Amygdala (tissue), 56 donors: ENCODE measurements at places on chromosomes 4 and X.

DNA sequence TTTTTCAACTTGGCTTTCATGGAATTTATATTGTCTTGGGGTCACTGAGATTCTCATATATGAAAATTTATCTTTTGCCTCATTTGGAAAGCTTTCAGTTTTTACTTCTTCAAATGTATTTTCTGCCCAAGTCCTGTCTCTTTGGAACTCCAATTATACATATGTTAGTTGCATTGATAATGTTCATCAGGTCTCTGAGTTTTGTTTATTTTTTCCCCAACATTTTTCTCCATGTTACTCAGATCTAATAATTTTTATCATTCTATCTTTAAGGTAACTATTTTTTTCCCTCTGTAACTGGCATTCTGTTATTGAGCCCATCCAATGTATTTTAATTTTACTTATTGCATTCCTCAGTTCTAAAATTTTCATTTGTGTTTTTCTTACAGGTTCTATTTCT, 10.7 kb upstream of the TRO start:
- no peak for DNase-seq

DNA sequence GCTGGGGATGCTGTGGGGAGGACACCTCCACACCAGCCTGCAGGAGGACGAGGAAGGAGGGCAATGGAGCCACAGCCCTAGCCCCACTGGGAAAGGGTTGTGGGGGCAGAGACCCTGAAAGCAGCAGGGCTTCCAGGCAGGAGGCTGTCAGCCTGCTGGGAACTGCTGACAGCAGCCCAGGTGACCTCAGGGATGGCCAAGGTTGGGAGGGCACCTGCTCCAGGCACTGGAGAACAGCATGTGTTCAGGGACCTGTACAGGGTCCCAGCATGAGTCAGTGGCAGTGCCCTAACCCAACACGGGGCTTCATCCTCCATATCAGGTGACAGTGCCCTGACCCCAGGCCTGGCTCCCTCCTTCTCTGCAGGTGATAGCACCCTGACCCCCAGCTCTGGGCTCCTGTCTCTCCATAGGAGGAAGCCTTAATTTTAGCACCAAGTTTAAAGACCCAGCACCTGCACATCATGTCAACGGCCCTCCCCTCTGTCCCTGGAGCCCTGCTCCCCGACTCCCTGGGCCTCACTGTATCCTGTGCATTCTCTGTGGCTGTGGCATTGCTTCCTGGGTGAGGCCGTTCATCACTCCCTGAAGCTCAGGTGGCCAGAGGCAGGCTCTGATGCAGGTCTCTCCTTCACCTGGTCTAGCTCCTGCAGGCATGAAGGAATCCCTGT, 66.3 kb downstream of the CRMP1 start:
- no peak for DNase-seq

DNA sequence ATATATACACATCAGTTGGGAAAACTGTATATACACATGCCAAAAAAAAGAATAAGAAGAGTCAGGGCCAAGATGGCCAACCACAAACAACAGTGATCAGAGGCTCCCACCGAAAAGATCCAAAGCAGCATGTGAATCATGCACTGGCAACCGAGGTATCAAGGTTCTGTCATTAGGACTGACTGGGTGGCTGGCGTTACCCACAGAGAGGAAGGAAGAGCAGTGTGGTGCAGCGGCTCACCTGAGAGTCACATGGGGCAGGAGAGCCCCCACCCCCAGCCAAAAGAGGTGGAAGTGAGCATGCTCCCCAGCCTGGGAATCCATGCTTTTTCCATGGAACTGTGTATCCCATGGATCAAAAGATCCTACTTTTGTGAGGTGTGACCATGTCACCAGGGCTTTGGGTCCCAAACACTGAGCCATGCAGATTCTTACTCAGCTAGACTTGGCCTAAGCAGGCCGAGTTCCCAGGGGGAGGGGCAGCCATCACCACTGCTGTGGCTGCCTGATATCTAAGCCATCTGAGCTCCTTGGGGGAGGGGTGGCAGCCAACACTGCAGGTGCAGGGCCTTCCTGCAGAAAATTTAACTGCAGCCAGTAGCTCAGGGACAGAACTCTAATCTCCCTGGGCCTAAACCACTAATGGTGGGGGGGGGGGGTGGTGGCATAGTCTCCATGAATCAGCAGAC, 52.8 kb downstream of the P2RY10 start:
- DNase-seq, result no peak

GRCh38 chr4:165410214-165410613, 31.4 kb downstream of the CPE start:
- no peak for DNase-seq

DNA sequence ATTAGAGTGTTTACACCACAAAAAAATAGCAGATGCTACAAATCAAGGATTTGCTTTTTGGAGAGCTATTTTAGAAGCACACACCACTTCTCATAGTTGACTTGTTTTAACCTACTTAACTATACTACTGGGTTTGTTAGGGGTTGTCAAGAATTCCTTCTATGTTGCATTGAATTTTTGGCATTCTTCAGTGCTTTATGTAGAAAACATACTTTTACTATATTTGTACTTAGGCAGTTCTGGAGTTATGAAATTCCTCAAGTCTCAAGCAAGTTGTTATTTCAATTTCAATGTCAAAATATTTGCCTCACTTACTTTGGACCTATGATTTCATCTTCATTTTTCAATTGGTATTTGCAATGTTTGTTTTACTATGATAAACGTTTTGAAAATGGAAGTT, 449.6 kb downstream of the GLUD2 start:
- DNase-seq, result no peak

DNA sequence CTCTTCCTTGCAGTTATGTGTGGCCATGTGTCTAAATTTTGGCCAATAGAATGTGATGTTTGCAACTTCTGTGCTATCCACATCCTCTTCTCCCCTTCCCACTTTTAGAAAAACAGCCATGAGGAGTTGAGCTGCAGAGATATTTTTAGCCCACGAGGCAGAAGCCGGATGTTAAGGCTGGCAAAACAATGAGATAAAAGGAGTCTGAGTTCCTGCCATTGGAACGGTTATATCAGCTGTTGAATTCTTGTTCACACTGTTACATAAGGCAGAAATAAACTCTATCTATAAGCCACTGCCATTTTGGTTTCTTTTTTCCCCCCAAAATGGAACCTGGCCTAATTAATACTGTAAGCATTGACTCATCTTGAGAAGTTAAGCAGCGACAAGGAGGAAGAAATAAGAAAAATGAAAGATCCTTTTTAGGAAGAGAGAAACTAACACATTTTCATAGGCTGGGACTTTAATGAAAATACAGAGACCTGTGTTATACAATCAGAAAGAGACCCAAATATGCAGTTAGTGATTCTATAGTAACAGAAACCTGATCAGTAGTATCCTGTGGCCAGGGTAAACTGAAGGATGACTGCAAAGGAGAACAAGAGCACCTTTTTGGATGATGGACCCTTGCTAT, 200.5 kb downstream of the INPP4B start:
- no peak for DNase-seq

- no peak for DNase-seq
These were observed 1.6 kb downstream of the SLC49A3 start for GRCh38 chr4:687048-687970.

DNA sequence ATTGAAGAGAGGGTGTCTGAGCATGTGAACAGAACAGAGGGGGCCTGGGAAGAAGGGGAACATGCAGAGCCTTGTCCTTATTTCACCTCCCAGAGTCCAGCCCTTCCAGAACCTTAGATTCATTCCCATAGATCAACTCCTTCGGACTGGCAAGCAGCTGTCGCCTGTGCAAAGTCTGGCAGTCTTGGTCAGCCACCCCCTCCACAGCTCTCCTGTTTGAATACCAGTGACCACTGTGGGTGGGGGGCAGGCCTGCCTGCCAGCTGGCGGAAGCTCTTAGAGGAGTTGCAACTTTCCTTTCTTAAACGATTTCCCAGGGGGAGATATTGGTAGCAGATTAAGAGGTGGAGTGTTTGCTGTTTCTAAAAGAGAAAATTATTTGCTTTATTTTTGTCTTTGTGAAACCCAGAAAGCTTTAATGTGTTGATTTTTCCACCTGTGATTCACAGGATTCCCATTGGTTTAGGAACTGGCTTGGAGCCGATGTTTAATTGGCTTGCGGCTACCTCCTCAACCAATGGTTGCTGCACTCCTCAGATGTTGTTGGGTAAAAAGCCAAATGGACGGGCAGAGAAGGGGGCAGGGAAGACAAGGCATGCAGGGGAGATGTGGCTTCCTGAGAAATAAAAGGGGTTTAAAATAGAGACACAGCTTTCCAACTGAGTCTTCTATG, 62.2 kb upstream of the PRPS1 start:
- DNase-seq, result no peak

GRCh38 chrX:149121206-149121920, 383.7 kb downstream of the IDS start:
- DNase-seq, result no peak

DNA sequence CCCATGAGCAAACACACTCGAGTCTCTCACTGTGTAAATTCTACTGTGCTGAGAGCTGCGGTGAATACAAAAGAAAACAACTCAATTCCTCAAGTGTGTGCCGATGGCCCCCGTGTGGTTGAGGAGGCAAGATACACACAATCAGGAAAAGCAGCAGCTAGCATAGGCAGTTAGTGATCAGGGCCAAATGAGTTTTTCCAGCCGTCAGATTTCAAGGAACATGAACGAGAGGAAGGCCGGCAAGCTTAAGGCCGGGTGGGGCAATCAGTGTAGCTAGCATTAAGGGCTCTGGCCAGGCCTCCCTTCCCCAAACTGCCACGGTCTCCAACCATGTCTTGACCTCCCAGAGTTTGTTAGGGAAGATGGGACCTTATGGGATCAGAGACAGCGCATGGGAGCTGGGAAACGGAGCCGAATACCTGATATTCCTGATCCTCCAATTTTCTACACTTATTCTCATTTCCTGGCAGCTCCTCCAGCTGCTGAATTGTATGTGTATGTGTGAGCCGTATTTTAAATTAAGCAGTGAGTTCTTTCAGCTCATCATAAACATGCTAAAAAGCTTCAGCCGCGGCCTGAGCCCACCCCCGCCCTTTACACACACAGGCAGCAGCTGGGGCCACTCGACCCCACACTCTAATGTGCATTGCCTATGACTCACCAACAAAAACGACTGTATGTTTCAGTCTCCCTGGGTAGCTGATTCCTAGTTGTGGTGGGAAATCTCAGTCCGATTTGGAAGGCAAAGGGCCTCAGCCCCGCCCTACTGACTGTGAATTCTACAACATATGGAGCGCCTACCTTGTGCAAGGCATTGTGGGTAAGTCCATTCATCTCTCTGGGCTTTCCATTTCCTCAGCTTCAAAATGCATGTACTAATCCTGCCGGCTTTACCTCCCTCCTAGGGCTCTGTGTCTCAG, 59.9 kb downstream of the RTL9 start:
- DNase-seq, result peak; percentile 1

- DNase-seq, result no peak
These were observed 1624.0 kb upstream of the IGFBP7 start for GRCh38 chr4:58734030-58734674.

DNA sequence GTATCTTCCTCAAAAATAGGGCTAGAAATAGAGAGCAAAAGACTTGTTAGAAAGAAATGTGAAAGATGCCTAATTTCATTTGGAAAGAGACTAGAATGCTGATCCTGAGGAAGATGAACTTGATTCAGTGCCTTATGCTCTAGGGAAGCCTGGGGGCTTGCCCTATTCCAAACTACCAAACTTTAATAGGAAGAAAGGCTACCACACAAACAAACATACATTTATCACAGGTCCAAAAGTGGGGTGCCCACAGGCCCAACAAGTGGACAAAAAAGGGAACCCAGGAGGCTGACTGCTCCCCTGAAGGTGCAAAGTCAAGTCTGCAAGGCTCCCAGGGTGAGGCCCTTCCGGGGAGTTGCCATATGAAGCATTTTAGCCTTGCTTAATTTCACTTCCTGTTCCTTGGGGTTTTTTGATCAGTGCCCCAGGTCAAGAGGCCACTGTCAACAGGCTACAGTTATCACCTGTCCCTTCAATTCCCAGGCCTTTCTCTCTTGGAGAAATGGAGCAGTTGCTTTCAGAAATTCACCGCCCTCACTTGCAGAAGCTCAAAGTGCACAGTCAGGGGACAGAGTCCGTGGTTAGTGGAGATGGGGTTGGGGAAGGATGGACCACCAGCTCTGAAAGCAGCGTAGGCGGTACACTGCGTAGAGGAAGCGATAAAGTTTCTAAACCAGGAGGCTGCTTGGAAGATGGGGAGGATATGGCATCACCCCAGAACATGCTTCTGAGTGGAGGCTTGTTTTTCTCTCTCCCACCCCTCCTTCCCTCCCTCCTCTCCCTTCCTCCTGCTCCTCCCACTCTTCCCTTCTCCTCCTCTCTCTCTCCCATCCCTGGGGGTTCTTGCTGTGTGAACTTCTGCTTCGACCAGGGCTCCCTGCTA, 36.4 kb downstream of the TMEM154 start:
- no peak for DNase-seq

- no peak for DNase-seq
These were observed 523.8 kb upstream of the CPEB2 start for GRCh38 chr4:14478504-14478903.

GRCh38 chrX:2500091-2500802, 529 bp downstream of the DHRSX start:
- DNase-seq, result no peak

GRCh38 chr4:3880615-3881120, 114.5 kb downstream of the ADRA2C start:
- no peak for DNase-seq

- DNase-seq, result no peak
These were observed 6.0 kb upstream of the WDR13 start for GRCh38 chrX:48591255-48591791.

DNA sequence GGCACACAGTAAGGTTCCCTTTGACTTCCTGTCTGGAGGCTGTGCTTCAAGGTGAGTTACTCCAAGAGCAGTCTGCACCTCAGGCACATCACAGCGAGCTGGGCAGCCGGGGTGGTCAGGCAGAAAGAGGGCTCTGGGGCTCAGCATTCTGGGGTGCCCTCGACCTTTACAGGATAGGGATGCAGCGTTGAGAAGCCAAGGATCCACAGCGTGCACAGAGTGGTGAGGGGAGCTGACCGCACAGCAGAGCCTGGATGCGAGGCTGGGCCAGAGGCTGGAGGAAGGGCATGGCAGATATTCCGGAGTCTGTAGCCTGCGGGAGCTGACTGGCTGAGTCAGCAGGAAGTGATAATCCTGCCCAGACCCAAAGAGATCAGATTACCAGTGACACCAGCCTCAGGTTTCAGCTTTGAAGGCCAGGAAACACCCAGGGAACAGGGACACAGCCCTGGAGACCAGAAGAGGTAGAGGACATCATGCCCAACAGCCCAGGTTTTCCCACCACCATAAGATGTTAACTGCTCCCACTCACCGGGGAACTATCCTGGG, 38.4 kb upstream of the PDLIM3 start:
- DNase-seq, result no peak

- DNase-seq, result no peak
These were observed 103.9 kb downstream of the AASDH start for GRCh38 chr4:56283375-56283774.

DNA sequence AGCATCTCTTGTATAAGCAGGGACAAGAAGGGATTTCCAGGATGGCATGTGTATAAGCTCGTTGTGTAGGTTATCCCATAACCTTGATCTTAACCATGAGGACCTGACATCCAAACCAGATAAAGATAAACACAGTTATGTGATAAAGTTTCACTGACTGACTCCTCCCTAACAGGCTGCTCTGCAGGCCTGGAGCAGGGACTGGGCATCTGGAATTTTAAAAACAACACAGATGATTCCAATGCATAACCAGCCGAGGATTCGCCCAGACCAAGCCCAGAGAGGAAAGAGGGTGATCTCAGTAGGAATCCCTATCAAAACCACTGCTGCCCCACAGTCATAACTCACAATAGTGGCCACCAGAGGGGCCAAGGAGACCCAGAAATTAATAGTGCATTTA, 22.7 kb downstream of the KLF3 start:
- DNase-seq, result no peak
